ENCODE measurements at places on chromosomes 7 and 10. TPM values are rescaled to one million over a fixed set of nuclear protein-coding genes. Genes with fewer than 3 reads are reported as not detected.

The ABCC2 gene
- 2.3 TPM for total RNA-seq

The POU6F2 gene
- 0.47 TPM for total RNA-seq

The SLC4A2 gene
- 104 TPM for total RNA-seq

The FAM221A gene
- 8.6 TPM for total RNA-seq

The AGFG2 gene
- 37.3 TPM for total RNA-seq

The PCLO gene
- total RNA-seq, result 12.0 TPM

The FXYD4 gene
- 109 TPM for total RNA-seq

The STEAP4 gene
- total RNA-seq, result 80.2 TPM

The PTPRZ1 gene
- 0.98 TPM for total RNA-seq

The OR2A12 gene
- not detected for total RNA-seq
